Retina (tissue), 1 donor: ENCODE measurements at places on chromosomes 5 and 9.

GRCh38 chr5:67770431-67771025 lies 445.0 kb upstream of the PIK3R1 start:
- DNase-seq: no peak

GRCh38 chr5:176548967-176549444 lies at the start of gene CDHR2:
Gene CDHR2 (plus strand): TSS chr5:176549342. CDS start chr5:176565353, 16,011 bp downstream.
- no peak for DNase-seq

GRCh38 chr5:74240783-74241750 lies 399.5 kb downstream of the ENC1 start:
- no peak for DNase-seq

- DNase-seq: no peak
Observed at GRCh38 chr5:133565993-133566392, 46.3 kb downstream of the FSTL4 start.

DNA sequence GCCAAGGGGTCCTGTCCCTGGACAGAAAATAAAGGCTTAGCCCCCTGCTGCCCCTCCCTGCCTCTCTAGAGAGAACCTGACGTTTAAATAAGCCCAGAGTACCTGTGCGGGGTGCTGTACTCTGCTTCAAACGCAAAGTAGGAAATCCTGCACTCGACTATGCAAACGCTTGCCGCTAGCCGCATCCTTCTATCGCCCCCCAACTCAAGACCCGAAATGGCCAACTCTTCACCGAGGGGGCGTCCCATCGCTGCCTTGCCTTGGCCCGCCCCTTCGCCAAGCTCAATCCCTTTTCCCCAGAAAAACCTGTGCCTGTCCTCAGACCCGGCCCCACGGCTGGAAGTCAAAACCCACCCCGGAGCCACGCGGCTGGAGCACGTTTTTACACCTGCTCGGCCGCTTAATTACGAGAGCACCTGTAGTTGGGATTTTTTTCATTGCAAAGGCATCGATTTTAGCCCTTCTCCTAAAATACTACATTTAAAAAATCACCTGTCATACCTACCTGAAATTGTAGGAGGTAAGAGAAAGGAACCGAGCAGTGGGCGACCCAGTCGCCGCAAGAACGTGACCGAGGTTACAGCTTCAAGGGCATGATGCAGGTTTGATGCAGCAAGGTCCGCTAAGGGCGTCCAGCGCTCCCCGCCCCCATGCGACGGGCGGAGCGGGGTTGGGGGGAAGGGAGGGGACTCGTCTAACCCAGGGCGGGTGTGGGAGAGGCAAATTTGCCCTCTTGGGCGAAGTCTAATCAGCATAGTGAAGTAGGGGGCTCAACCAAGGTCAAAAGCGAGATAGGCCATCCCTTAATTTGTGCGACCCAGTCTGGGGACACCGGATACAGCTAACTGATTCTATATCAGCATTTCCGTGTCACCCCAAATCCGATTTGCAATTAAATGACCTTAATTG lies 3.5 kb downstream of the ELAVL2 start:
- DNase-seq: peak; percentile 66

DNA sequence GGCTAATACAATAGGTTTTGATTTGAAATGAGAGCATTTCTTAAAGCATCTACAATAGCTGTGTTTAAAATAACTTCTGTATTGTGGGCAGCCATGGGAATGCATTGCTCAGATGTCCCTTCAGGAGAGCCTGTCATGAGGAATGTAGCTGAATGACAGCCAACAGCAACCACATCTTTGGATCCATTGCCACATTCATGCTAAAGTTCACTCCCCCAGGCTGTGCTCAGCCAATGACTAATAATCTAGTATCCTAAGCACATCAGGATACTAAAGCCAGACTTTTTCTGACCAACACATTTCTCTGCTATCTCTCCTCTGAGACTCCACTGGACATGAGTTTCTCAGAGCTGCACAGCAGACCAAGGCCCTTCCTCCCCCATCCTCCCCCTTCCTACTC lies 45.5 kb downstream of the HTR1A start:
- no peak for DNase-seq

DNA sequence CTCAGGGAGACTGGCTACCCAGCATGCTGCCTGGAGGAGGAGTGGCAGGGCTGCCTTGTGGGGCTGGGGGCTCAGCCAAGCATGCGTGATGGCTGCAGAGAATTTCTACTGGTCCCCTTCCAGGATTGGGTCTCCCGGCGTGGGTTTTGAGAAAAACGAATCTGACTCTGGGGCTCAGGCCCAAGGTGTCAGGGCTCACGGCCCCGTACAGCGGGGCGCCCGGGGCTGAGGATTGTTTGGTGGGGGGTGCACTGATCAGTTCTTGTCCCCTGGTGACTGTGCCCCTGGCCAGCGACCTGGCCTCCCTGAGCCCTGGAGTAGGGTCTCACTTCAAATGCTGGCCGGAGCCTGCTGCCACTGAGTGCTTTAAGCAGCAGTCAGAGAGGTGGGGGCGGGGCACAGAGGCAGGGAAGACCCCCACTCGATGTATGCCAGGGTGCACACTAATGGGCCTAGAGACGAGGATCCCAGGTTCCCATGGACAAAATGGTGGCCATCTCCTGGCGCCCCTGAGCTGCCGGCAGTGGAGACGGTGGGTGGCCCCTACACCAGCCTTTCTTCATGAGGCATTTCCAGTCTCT lies 45.5 kb upstream of the RNU6ATAC start:
- DNase-seq: peak; percentile 1

DNA sequence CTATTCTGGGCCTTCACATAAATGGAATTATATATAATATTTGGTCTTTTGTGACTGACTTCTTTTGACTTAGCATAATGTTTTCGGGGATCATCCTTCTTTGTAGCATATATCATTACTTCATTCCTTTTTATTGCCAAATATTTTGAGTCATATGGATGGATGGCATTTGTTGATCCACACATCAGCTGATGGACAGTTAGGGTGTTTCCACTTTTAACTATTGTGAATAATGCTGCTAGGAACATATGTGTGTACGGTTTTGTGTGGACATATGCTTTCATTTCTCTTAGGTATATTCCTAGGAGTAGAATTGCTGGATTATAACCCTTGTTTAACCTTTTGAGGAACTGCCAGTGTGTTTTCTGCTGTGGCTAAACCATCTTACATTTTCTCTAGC lies 249.6 kb downstream of the FANCC start:
- DNase-seq: no peak

DNA sequence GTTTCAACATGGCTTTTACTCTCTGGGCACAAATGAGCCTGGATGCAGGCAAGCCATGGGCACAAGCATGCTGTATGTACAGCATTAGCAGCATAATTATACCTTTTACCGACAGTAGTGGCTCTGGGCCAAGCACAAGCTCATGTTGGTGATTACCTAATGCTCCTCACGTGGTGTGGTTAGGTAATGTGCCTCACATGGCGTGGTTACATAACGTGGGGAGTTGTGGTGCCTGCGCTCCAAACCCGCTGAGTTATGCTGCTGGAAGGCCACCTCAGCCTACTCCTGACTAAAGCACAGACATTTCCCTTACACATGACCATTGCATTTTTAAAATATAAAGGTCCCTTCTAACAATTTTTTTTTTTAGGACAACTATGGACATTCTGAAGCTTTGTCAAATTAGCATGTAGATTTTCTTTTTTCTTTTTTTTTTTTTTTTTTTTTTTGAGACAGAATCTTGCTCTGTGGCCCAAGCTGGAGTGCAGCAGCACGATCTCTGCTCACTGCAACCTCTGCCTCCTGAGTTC lies 794.0 kb downstream of the EFNA5 start:
- no peak for DNase-seq

- DNase-seq: no peak
Observed at GRCh38 chr5:67855523-67855922, 360.0 kb upstream of the PIK3R1 start.

DNA sequence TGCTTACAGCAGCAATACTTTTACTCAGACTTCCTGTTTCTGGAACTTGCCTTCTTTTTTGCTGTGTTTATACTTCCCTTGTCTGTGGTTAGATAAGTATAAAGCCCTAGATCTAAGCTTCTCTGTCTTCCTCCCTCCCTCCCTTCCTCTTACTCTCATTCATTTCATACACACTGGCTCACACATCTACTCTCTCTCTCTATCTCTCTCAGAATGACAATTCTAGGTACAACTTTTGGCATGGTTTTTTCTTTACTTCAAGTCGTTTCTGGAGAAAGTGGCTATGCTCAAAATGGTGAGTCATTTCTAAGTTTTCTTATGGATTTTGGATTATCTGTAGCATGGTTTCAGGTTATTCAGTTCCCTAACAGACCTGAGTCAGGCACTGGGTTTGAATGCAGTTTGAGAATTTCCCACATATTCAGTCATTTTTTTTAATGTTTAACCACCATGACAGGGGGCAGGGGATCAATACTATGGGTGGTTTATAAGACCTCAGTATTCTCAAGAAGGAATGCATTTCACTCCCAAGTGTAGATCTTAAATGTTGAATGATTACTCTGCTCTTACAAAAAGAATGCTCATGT lies at the start of gene IL7R:
IL7R (plus strand) TSS at position 127 of the 587 bp plus-strand sequence; CDS start at position 214, 87 bp downstream.
- DNase-seq: no peak

DNA sequence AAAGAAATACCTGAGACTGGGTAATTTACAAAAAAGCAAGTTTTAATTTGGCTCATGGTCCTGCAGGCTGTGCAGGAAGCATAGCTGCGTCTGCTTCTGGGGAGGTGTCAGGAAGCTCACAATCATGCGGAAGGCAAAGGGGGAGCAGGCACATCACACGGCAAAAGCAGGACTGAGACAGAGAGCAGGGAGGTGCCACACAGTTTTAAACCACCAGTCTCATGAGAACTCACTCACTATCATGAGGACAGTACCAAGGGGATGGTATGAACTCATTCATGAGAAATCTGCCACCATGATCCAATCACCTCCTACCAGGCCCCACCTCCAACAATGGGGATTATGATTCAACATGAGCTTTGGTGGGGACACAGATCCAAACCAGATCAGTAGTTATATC lies 96.2 kb downstream of the OSTF1 start:
- DNase-seq: no peak
